Esophagus squamous epithelium (tissue), 5 donors: ENCODE measurements at places on chromosomes 6 and 20.
A peak's percentile ranks its signal among the peaks of the same experiment; 100 is the strongest.

- peaks cover 68% of the 10 kb centered on the region for H3K4me1 ChIP-seq
- H3K27ac ChIP-seq = no peak overlapping the region
- no peaks in the 10 kb centered on the region for H3K27me3 ChIP-seq
- DNase-seq = no peak
Measured at GRCh38 chr6:44061375-44062104, 65.7 kb downstream of the MRPL14 start.

DNA sequence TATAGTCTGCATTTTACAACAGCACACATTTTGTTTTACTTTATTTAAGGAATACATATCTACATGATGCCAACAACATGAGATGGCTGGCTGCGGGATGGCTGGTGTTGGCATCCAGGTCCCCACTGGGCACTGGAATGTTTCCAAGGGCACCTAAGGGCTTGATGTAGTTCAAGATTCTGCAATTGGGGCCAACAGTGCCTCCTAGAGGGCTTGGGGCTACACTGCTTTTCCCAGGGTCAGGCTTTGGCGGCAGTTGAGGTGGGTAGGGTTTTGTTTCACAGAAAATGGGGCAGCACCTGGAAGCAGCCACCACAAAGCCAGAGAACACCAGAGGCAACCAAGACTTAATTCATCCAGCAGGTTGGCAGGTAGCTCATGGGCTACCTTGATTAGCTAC lies 202.2 kb upstream of the PRND start:
- H3K36me3 ChIP-seq = no peaks in the 10 kb centered on the region
- H3K4me1 ChIP-seq = no peaks in the 10 kb centered on the region
- H3K27ac ChIP-seq = no peak overlapping the region
- DNase-seq = no peak
- H3K27me3 ChIP-seq = no peaks in the 10 kb centered on the region
- no peak overlapping the region for H3K4me3 ChIP-seq

- no peak overlapping the region for H3K4me3 ChIP-seq
- no peak overlapping the region for H3K27ac ChIP-seq
- no peak for DNase-seq
- no peaks in the 10 kb centered on the region for H3K27me3 ChIP-seq
- no peaks in the 10 kb centered on the region for H3K36me3 ChIP-seq
- H3K4me1 ChIP-seq = peaks cover 36% of the 10 kb centered on the region
Measured at GRCh38 chr6:15267221-15267620, 21.4 kb downstream of the JARID2 start.

GRCh38 chr6:70136996-70137395 lies 165.9 kb downstream of the COL9A1 start:
- H3K27ac ChIP-seq = no peak overlapping the region
- H3K4me1 ChIP-seq = no peaks in the 10 kb centered on the region
- no peak overlapping the region for H3K4me3 ChIP-seq
- H3K36me3 ChIP-seq = no peaks in the 10 kb centered on the region
- no peaks in the 10 kb centered on the region for H3K27me3 ChIP-seq

GRCh38 chr6:48199499-48199898 lies 88.5 kb upstream of the PTCHD4 start:
- no peaks in the 10 kb centered on the region for H3K27me3 ChIP-seq
- H3K27ac ChIP-seq = no peak overlapping the region
- no peaks in the 10 kb centered on the region for H3K4me1 ChIP-seq

- H3K27ac ChIP-seq = no peak overlapping the region
- H3K4me1 ChIP-seq = no peaks in the 10 kb centered on the region
- H3K4me3 ChIP-seq = no peak overlapping the region
- no peak for DNase-seq
- H3K27me3 ChIP-seq = no peaks in the 10 kb centered on the region
Measured at GRCh38 chr6:112770308-112770707, 423.2 kb downstream of the RFPL4B start.

DNA sequence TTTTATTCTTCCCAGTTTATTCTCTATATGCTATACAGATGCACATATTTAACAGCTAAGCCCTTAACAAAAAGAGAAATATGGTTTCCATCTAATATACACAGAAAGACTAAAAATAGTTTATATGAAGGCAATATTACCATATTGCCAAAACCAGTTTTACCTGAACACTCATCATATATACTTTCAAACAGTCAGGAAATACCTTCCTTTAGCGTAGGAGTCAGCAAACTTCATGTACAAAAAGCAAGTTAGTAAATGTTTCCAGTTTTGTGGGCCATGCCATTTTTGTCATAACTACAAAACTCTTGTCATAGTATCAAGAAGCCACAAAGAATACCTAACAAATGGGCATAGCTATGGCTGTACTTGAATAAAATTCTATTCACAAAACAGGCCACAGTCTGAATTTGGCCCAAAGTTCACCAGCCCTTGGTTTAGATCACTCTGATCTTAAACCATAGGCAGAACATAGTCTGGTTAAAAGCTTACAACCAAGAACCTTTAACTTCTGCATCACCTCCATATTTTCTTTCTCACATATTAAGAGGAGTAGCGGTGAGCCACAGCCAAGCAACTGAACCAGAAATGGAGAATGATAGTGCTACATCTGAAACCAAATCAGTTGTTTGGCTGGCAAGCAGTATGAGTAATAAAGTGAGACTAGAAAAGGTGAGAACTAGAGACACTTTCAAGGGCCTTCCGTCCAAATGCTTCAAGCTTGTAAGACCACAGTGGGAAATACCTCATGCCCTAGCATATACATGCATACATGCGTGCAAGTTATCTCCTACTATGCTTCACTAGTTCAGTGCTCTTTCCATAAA lies 116.6 kb downstream of the PTPRK start:
- H3K36me3 ChIP-seq = no peaks in the 10 kb centered on the region
- H3K4me1 ChIP-seq = no peaks in the 10 kb centered on the region
- H3K27me3 ChIP-seq = no peaks in the 10 kb centered on the region
- no peak overlapping the region for H3K27ac ChIP-seq

- no peak for DNase-seq
- H3K36me3 ChIP-seq = no peaks in the 10 kb centered on the region
- no peaks in the 10 kb centered on the region for H3K27me3 ChIP-seq
- H3K27ac ChIP-seq = peak overlapping the region; percentile 27
- no peak overlapping the region for H3K4me3 ChIP-seq
Measured at GRCh38 chr6:47788498-47788884, 6.7 kb downstream of the OPN5 start.

DNA sequence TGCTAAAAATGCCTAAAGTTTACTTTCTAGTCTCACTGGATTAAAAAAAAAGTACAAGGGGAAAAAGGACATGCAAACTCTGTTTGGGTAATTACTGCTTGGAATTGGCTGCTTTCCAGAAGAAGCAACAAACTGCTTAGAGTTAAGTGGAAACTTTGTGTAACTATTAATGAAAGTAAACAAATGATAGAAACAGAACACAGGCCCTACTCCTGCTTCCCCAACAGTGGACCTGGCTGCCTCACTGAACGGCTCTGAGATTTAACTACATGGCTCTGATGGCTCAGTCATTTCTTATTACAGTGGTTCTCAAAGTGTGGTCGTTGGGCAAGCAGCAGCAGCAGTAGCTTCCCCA lies 108.5 kb downstream of the MAN1A1 start:
- no peak overlapping the region for H3K27ac ChIP-seq
- H3K27me3 ChIP-seq = no peaks in the 10 kb centered on the region

DNA sequence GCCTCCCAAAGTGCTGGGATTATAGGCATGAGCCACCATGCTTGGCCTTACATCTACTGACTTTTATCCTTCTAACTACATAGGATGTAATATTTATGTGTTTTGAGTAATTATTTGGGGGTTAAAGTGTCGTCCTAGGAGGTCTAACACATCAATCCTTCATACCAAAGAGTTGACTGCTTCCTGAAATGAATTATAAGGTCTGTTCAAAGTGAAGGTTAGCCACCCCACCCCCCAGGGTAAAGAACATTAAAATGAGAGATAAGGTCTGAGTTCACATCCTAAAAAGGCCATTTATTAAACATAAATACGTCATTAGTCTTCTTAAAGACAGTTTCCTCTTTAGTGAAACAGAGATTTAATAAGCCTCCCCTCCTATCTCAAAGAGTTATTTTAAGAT lies 33.8 kb downstream of the TNFAIP3 start:
- no peak for DNase-seq
- no peaks in the 10 kb centered on the region for H3K4me1 ChIP-seq
- no peak overlapping the region for H3K4me3 ChIP-seq

- DNase-seq = no peak
- H3K4me3 ChIP-seq = peak overlapping the region; percentile 63
- H3K27me3 ChIP-seq = no peaks in the 10 kb centered on the region
- peaks cover 12% of the 10 kb centered on the region for H3K4me1 ChIP-seq
Measured at GRCh38 chr6:27866357-27867050, 45.7 kb downstream of the OR2B2 start.

- H3K4me1 ChIP-seq = peaks cover 17% of the 10 kb centered on the region
- no peaks in the 10 kb centered on the region for H3K27me3 ChIP-seq
- H3K27ac ChIP-seq = no peak overlapping the region
- no peak overlapping the region for H3K4me3 ChIP-seq
- peaks cover 13% of the 10 kb centered on the region for H3K36me3 ChIP-seq
Measured at GRCh38 chr20:34943808-34944567, 11.6 kb downstream of the GSS start.

- no peaks in the 10 kb centered on the region for H3K4me1 ChIP-seq
- no peak overlapping the region for H3K27ac ChIP-seq
- H3K36me3 ChIP-seq = no peaks in the 10 kb centered on the region
- H3K27me3 ChIP-seq = no peaks in the 10 kb centered on the region
- no peak for DNase-seq
- no peak overlapping the region for H3K4me3 ChIP-seq
Measured at GRCh38 chr6:163367497-163368183, 46.9 kb upstream of the QKI start.

DNA sequence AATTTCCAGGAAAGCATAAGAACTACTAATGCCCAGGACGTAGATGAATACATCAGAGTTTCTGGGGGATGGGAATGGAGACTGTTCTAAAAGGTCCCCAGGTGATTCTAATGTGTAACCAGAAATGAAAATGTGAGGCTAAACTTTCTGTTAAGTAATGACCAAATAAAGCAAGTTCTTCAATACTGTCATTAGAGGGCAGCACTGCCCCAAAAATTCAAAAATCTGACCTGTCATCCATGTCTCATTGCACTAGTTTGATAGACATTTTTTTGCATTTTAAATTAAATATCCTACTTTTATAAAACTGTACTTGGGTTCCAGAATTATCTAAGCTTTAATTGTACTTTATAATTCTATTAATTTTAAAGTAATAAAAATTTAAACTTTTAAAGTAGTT lies 94.9 kb downstream of the RFX6 start:
- no peak overlapping the region for H3K27ac ChIP-seq
- H3K36me3 ChIP-seq = no peaks in the 10 kb centered on the region
- H3K4me1 ChIP-seq = no peaks in the 10 kb centered on the region
- H3K4me3 ChIP-seq = no peak overlapping the region
- H3K27me3 ChIP-seq = no peaks in the 10 kb centered on the region

GRCh38 chr20:63738687-63739129 lies 868 bp upstream of the SLC2A4RG start:
- H3K27me3 ChIP-seq = no peaks in the 10 kb centered on the region
- peaks cover 50% of the 10 kb centered on the region for H3K36me3 ChIP-seq
- peak overlapping the region; percentile 56 for H3K4me3 ChIP-seq

DNA sequence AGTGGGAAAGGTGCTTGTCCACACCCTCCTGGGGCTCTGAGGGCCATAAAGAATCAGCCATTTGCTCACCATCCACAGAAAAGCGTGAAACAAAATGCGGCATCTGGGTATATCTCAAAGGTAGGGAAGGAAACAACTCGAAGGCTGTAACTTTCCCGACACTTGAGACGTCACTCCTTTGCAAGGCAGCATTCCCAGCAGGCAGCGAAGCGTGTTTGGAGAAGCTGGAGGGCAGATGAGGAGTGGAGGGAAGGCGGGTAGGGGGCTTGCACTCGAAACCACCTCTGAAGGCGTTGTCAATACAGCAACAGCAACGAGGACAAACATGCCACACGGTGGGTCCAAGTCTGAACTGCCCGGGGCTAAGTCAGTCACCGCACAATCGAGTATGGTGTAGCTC lies 98.4 kb downstream of the FOXC1 start:
- no peaks in the 10 kb centered on the region for H3K4me1 ChIP-seq
- H3K4me3 ChIP-seq = no peak overlapping the region
- no peaks in the 10 kb centered on the region for H3K36me3 ChIP-seq

DNA sequence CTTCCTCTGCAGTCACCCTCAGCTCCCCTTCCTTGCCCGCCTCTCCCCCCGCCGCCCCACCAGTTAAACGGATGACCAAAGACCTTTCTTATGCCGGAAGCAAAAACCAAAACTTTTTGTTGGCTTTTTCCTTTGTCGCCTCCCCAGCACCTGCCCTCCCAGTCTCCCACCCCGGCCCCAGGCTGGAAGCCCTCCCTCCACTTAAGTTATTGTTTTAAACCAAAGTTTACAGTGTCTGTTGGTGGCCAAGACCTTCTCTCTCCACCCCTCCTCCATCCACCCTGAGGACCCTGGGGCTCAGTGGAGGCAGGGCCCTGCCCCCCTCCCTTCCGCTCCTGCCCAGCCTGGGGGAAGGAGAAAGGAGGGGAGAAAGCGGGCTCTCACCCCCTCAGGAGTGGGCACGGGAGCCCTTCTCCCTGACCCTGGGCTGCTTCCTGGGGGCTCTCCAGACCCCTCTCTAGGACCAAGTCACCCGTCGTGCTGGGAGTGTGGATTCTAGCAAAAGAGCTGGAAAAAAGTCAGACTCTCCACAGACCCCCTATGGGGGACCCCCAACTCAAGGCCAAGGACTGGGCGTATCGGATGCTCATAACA lies 38.3 kb upstream of the MDFI start:
- no peak overlapping the region for H3K4me3 ChIP-seq
- no peaks in the 10 kb centered on the region for H3K27me3 ChIP-seq
- H3K27ac ChIP-seq = no peak overlapping the region
- H3K36me3 ChIP-seq = peaks cover 7% of the 10 kb centered on the region
- DNase-seq = no peak

GRCh38 chr6:118963003-118963402 lies 28.0 kb upstream of the MCM9 start:
- H3K36me3 ChIP-seq = no peaks in the 10 kb centered on the region
- DNase-seq = no peak
- H3K27me3 ChIP-seq = no peaks in the 10 kb centered on the region
- no peak overlapping the region for H3K27ac ChIP-seq

DNA sequence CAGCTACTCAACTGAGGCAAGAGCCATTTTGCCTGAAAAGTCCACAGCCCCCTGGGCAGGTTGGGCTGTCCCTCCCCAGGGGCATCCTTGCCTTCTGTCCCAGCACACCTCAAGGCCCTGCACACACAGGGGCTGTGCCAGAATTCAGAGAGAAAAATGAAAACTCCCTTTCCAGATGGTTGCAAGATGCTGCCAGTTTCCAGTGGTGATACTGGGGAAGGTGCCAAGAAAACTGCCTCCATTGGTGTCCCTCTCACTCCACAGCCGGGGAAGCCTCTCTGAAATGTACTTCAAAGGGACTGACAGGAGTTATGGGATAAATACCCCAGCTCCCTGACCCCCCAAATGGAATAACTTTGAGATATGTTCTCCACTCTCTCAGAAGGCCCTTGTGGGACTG lies 154.2 kb upstream of the MAFB start:
- H3K4me1 ChIP-seq = peaks cover 5% of the 10 kb centered on the region
- H3K27ac ChIP-seq = no peak overlapping the region
- H3K4me3 ChIP-seq = no peak overlapping the region
- H3K27me3 ChIP-seq = no peaks in the 10 kb centered on the region
